ENCODE measurements at places on chromosomes 7 and 10.
A peak's percentile ranks its signal among the peaks of the same experiment; 100 is the strongest.

DNA sequence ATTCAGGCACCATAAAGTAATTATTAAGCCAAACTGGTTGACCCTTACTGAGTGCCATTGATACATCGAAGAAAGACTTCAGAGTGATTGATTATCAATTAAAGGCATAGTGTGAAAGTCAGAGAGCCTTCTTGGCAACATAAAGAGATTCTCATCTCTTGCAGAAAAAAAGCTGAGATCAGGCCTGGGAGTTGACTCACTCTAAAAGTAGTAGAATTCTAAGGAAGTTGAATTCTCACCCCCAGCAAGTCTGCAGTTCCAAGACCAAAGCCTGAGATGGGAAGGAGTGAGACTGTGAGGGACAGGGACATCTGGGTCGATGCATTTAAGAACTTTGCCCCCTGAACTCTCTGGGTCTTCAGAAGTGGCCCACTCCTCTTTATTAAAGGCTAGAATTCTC is 21.6 kb upstream of the ERCC6 start:
- DNase-seq, result no peak

DNA sequence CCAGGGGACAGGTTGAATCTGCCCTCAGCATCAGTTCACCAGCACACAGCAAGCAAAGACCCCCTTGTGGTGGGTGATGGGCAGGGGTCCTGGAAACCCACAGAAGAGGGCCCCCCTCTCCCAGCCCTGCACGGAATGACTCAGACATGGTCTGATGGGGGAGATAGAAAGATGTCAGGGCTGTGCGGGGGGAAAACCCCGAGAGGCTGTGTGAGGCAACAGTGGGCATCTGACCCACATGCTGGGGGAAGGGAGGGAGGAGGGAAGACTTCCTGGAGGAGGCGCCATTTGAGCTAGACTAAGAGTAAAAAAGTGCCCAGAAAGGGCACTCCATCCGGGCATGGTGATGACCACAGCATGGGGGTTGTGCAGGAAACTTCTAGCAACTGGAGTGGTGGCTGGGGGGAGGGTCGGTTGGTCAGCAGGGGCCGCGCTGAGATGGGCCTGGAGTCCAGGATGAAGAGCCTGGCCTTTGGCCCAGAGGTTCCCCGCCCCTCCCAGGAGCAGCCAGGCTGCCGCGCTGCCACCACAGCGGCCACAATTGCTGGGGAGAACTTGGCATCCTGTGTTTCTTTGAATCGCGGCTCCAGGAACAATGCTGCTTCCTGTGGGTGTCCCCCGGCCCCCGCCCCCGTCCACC is 2.5 kb downstream of the LFNG start:
- DNase-seq, result peak; percentile 86

DNA sequence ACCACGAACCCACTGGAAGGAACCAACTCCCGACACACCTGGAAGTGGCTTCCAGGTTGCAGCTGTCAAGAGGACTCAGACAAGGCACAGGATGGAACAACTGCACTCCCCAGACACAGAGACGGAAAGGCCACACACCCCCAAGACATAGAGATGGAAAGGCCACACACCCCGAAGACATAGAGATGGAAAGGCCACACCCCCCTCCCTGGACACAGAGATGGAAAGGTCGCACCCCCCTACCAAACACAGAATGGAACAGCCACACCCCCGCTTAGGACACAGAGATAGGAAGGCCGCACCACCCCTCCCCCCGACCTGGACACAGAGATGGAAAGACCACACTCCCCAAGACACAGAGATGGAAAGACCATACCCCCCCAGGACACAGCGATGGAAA is 7.6 kb downstream of the ZNF511 start:
- DNase-seq, result no peak

DNA sequence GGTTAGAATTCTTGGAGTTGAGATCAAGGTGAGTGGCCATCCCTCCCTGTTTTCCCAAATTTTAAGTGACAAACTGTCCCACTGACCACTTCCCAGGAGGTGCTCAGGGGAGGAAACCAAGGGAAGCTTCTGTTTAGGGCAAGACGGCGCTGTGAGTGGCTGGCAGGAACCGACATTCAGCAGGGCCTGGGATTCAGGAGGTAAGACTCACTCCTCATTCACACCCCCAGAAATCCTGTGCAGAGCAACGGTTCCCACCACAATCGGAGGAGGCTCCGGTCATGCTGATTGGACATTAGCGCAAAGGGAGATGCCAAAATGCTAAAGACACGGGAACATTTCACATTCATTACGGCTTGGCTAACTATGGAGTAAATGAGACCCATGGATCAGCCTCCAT is 200.9 kb downstream of the GRID1 start:
- no peak for DNase-seq

DNA sequence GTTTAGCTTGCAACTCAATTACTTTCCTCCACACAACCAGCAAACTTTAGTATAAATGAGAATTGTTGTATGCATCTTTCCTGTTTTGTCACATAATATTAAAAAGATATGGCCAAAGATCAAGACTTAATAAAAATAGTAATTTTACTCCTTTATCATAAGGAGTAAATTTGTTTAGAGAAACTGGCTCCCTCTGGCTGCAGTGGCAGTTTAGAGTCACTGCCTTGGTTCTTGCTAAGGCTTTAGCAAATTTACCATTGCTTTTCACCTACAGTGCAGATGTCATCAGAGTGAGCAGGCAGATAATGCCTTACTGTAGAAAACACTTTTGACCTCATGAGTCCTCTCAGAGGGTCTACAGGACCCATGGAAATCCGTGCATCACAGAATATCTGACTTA is 2.6 kb downstream of the PRPF18 start:
- no peak for DNase-seq

GRCh38 chr10:119514819-119515218 is 27.7 kb downstream of the RGS10 start:
- DNase-seq, result no peak

GRCh38 chr7:43522406-43523156 is 60.3 kb upstream of the STK17A start:
- DNase-seq, result no peak

- no peak for DNase-seq
Measured at GRCh38 chr10:101069441-101069840, 7.7 kb downstream of the KAZALD1 start.

- DNase-seq, result no peak
Measured at GRCh38 chr7:26471306-26472075, 179.8 kb downstream of the SNX10 start.

DNA sequence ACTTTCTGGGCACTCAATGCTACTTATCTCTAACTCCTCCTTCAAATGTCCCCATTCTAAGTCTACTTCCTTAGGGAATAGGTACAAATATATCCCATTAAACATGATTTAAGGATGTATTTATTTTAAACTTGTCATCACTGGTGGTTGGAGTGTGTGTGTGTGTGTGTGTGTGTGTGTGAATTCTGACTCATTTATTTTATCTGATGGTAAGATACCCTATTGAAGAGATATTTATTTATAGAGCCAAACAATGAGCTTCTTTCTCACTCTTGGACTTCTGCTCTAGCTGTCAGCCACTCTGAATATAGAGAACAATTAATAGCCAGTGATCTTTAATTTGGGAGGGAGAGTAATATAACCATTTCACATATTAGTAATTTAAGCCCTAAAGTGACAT is 17.8 kb upstream of the MAGI2 start:
- no peak for DNase-seq

DNA sequence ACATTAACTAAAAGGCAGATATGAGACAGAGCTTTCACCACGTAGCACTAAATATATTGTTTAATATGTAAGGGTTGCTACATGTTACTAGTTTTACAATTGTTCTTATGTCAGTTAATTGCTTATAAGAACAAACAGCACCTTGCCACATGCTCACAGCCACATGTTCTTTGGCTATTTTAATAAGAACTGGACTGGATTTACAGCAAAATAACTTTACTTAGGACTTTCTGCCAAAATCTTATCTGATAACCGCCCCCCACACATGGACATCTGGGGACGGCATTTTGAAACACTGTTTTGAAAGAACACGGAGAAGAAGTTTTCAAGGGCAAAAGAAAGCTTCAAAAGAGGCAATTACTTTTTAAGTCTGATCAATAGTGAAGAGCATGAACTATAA is 45.3 kb downstream of the JAZF1 start:
- no peak for DNase-seq

DNA sequence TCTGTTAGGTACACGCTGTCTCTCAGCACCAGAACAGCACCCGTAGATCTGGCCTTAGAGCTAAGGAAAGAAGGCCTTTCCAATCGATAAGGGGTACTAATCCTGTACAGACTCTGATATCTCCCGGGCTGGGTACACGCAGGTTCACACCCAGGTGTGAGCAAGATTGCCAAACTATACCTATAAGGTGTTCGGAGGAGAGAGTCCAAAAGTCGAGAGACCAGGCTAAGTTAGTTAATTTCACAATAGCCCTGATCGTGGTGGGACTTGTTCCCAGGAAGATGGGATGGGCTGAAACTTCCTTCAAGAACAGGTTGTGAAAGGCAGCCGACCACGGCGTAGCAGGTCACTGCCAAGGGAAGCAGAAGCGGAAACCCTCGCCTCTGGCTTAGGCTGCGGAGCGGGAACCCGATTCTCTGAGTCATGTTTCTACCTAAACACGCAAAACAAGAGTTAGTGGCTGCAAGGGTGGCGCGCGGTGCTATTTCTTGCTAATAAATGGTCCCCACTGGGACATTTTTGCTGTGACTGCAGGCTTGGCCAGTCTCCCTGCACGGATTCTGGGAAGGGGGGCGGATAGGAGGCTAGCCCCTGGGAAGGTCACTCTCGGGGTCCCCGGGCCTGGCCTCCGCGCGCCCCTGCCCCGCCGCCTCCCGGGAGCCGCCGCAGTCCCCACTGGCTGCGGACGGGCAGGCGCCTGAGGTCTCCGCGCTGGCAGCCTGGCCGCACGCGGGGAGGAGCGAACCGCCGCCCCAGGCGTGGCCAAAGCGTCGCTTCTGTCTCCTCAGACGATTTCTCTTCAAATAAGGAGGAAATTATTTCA is 75.4 kb upstream of the PDSS1 start:
- peak; percentile 69 for DNase-seq

- no peak for DNase-seq
Measured at GRCh38 chr7:40401406-40401805, 266.6 kb downstream of the SUGCT start.

DNA sequence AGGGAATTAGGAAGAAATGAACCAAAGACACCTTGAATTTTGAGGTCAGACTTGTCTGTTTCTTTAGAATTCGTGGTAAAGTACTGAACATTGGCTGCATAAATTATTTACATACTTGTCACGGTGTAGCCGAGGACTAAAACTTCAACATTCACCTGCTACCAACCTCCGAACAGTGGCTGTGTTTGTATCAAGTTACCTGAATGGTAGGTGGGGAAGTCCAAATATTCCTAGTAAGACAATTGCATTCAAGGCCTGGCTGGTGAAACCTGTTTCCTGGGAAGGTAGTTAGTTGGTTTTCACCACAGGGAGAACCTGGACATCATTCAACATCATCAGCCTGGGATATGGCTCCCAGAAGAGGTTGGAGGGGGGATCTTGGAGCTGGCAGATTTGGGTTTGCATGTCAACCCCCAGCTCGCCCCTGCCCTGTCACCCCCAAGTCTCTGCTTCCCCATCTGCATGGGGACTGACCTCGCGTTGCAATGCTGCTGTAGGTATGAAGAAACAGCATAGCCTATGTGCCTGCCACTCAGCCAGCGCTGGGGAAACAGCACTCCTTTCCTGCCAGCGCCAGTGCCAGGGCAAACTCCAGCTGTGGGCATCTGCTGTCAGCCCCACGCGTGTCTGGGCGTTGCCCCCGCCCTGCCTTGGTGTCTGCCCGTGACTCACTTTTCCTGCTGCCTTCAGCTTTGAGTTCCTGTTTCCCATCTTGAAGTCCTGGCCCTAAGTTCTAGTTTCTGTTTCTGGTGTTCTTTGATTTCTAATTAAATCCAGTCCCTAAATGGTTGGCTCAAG is 12.7 kb upstream of the LARP4B start:
- no peak for DNase-seq

- no peak for DNase-seq
Measured at GRCh38 chr10:100887761-100888296, 24.9 kb upstream of the SLF2 start.

GRCh38 chr7:82067628-82068264 is 297.9 kb upstream of the HGF start:
- no peak for DNase-seq

GRCh38 chr7:23210506-23210905 is 28.7 kb downstream of the NUP42 start:
- no peak for DNase-seq

DNA sequence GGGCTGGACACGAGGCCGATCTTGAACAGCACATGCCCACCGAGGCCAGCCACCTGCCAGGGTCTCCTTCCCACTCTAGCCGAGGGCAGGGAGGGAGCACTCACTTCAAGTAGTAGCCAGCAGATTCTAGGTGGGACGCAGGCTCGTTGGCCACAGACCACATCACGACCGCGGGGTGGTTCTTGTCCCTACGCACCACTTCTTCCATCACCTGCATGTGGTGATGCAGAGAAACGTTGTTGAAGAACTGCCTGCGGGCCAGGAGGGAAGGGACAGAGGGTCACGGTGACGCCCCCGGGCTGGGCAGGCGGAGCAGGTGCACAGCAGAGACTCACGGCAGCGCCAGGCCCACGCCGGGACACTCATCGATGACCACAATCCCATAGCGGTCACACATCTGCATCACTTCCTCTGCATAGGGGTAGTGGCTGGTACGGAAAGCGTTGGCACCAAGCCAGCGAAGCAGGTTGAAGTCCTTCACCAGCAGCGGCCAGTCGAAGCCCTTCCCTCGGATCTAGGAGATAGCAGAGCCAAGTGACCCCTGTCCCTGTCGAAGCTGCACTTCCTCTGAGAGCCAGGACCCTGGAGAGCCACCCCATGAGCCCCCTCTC is 7.7 kb downstream of the GUSB start:
- DNase-seq, result peak; percentile 47
